ENCODE measurements at places on chromosomes 4 and X.

GRCh38 chr4:118112117-118113046, 78.1 kb downstream of the NDST3 start:
- DNase-seq = peak; percentile 10

- DNase-seq = no peak
Observed at GRCh38 chrX:136534131-136534530, 2.1 kb downstream of the VGLL1 start.

DNA sequence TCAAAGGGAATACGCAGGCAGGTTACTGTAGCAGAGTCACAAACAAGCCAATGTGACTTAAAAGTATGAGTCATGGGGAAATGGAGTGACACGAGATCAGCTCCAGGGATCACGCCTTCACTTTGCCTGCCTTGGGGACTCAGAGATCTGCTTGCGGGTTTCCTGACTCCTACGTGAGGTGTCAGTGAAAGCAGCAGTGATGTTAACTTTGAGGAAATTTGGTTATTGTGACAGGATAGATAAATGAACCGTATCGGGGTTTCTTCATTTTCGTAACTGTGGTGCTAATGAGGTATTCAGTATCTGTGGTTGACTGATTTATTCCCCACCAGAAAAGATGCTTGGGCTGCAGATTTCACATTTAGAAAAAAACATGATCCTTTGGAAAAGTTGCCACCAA, 383.3 kb upstream of the ZFP42 start:
- no peak for DNase-seq

DNA sequence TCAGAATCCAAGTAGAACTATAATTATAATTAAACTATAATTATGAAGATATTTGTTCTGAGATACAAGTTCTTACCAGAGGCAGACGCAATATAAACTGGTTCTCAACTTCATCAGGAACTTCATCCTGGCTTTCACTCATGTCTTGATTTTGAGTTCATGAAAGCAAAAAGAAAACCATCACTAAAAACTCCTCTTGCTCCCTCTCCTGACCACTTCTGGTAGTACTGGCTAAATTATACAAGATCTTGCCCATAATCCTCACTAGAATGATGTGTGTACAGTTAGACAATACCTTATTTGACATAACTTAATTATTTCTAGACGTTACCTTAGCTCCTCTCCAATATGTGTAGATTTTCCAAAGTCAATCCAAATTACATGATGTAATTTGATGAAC, 3.7 kb downstream of the TAF7L start:
- peak; percentile 66 for DNase-seq

DNA sequence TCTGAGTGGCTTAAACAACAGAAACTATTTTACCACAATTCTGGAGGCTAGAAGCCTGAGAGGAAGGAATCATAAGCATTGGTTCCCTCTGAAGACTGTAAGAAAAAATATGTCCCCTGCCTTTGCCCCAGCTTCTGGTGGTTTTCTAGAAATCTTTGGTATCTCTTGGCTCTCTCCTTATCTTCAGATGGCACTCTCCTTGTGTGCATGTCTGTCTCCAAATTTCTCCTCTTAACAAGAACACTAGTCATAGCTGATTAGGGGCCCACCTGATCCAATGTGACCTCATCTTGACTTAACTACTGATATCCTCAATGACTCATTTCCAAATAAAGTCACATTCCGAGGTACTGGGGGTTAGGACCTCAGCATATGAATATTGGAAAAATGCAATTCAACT, 635.0 kb upstream of the NR3C2 start:
- peak; percentile 25 for DNase-seq

DNA sequence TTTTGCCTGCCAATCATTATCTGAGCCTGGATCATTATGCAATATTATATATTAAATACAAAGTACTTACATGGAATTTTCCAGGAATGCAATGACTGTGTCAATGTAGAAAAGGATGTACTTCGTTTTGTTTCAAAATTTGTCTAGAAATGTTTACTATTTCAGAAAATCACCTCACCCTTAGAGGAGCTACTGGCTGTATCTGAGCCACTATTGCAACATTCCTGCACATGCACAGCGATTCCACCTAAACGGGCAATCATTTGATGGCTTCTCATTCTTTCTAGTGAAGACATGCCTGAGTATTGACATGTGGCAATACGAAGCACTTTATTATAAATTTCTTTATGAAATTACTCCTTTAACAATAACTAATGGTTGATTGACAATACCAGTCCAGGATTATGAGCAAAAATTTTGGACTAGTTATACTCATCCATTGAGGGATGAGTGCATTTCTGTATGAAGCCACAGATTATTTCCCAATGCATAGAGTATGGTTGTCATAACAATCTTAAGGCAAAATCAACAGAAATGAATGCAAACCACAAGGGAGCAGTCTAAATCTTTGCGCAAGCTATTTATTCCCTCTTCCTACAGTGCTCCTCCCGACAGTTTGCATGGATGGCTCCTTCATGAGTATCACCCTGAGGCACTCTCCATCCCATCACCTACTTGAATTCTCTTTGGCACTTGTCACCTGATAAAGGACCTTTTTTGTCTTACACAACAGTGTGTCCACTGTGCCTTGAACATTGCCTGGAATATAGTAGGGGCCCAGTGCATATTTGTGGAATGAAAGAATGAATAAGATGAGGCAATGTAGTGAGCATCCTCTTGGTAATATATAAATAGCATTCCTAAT, 35.8 kb upstream of the MMAA start:
- no peak for DNase-seq

DNA sequence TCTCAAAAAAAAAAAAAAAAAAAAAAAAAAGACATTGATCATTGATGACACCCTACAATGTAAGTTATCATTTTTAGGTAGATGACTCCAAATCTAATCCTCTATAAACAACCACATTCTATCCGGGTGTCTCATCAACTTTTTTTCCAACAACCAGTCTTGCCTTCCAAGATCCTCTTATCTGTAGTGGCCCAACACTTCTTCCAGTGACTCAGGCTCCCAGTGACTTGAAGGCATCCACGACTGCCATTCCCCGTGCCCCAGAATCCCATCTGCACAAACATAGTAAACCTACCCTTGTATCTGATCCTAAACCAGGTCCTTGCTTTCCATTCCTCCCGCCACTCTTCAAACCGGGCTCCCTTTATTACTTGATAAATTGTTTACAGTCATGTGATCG, 15.6 kb upstream of the TSPAN5 start:
- DNase-seq = no peak

- DNase-seq = peak; percentile 60
Observed at GRCh38 chr4:151045907-151046306, 30.8 kb upstream of the LRBA start.

- DNase-seq = peak; percentile 60
Observed at GRCh38 chr4:111937368-111937767, 207.9 kb upstream of the FAM241A start.

- DNase-seq = no peak
Observed at GRCh38 chr4:109441862-109442458, 8.3 kb downstream of the SEC24B start.

Data from hematopoietic multipotent progenitor cell treated with erythropoietin and hydrocortisone succinate and interleukin-3 and kit ligand, for 4 days (in vitro differentiated cells).